Activated naive CD4-positive, alpha-beta T cell treated with anti-CD3 and anti-CD28 coated beads for 36 hours (primary cell): ENCODE measurements at places on chromosomes 2 and 18. TPM values are rescaled to one million over a fixed set of nuclear protein-coding genes. Genes with fewer than 3 reads are reported as not detected.
A peak's percentile ranks its signal among the peaks of the same experiment; 100 is the strongest.

TBR1 gene
- total RNA-seq: not detected

DNA sequence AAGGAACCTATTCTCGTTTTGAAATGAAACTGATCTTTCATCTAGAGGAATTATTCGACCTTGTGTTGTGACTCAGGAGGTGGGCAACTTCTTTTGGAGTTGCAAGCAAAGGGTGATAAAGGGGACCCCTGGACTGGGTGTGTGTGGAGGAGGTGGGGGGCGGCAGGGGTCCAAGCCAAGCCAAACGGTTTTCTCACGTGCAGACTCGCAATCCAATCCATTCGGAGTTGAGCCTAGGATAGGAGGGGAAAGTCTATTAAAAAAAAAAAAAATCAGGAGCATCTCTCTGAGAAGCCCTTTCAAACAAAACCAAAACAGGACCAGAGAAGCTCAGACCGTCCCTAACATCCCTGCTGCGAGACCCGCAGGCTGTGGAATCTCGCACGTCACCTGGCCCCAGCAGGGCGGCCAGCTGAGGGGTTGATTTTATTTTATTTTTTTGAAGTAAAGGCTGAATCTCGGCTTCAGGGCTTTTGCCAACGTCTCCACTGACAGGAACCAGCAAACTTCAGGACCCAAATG lies 3.7 kb upstream of the ZEB2 start:
- H3K27me3 ChIP-seq: peaks cover 61% of the 10 kb centered on the region
- no peaks in the 10 kb centered on the region for H3K36me3 ChIP-seq
- DNase-seq: no peak
- H3K27ac ChIP-seq: no peak overlapping the region
- H3K4me1 ChIP-seq: peaks cover 14% of the 10 kb centered on the region

- peaks cover 34% of the 10 kb centered on the region for H3K4me1 ChIP-seq
- peaks cover 16% of the 10 kb centered on the region for H3K36me3 ChIP-seq
- no peaks in the 10 kb centered on the region for H3K27me3 ChIP-seq
- peak; percentile 14 for DNase-seq
Observed at GRCh38 chr2:171878481-171878993, 15.5 kb downstream of the SLC25A12 start.

NEU2 gene
- not detected for total RNA-seq

DNA sequence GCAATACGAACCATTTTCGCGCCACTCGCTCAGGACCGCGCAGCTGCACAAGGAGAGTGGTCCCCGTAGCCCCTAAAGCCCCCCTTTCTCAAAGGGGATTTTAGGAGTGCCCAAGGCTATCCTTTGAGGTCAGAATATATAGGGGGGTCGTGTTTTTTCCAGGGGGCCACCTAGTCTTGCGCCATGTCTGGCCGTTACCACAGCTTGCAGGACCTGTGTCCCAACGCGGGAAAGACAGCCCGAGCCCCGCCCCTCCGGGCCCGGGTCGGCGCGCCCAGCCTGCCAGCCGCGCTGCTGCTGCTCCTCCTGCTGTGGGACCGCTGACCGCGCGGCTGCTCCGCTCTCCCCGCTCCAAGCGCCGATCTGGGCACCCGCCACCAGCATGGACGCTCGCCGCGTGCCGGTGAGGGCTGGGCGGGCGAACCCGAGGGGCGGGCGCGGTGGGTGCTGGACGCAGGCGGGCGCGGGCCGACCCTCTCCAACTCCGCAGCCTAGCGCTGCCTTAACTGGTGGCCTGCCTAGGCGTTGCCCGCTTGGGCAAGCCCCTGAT lies at the start of gene CDCA7:
TSS of gene CDCA7 (plus strand) at position 291 of the 550 bp plus-strand sequence. CDS start at position 383, 92 bp downstream.
- H3K4me3 ChIP-seq: peak within 1 kb of the TSS; percentile 83
- H3K27me3 ChIP-seq: peaks cover 51% of the 10 kb centered on the region
- H3K36me3 ChIP-seq: peaks cover 29% of the 10 kb centered on the region
- DNase-seq: peak; percentile 77
